Renal cortical epithelial cell (primary cell): ENCODE measurements at places on chromosomes 7 and 10.

DNA sequence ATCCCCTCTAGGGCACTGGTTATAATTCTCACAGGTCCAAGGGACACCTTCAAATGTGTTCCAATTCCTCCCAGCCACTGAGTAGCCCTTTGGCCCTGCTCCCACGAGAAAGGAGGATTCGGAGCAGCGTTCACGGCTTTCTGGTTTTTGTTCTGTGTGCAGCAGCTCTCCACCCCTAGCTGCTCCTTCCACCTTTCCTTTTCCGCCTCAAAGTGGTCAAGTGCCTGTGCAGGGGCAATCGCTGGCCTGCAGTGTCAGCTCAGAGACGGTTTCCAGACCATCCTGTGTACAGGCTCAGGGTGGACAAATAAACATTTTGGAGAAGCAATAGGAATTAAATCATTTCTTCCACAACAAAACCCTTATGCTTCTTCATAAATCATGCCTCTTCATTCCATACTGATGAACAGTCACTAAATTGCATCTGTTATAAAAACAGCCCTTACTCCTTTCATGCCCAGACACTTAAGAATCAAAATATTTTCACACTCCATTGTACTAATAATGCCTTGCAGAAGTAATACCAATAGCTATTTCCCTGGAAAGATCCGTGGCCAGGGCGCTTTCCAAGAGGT is 1.1 kb downstream of the KIAA1549 start:
- no peak for DNase-seq

GRCh38 chr10:93629647-93630305 is 17.4 kb downstream of the PDE6C start:
- DNase-seq: peak; percentile 1

- DNase-seq: no peak
Observed at GRCh38 chr7:43868681-43869005, 674 bp downstream of the MRPS24 start.

- DNase-seq: no peak
Observed at GRCh38 chr10:70540089-70540788, 61.7 kb downstream of the PALD1 start.

GRCh38 chr10:28403090-28403489 is 100.2 kb upstream of the MPP7 start:
- DNase-seq: no peak

DNA sequence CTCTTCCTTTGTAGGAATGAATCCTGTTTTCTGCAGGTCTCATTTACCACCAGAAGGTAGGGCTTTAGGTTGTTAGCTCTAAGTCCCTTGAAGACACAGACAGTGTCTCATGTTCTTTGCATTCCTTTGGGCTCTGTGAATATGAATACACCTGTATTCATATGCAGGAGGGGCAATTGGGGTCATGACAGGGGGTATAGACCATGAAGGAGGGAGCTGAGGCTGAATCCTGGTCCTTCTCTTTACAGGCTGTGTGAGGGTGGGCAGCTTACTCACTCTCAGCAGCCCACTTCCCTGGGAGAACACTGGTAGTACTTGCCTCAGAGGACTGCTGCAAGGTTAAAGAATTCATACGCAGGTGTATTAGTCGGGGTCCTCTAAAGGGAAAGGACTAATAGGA is 267.2 kb upstream of the MGMT start:
- DNase-seq: no peak

DNA sequence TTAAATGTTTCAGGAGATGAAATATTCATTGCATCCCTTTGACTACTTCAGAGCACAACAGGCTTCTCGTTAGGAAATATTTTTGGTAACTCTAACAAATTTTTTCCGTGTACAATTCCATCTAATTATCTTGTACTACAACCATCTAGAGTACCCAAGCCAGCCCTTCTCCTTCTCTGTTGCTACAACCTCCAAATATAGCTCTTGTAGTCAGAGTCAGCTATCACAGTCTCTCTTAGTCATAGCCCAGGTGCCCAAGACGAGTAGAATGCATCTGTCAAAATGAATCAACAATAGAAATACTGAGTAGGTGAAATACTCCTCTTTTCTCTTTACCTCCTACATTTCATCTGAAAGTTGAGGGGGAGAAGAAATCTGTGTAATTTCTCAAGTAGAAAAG is 74.0 kb downstream of the INHBA start:
- DNase-seq: peak; percentile 11

GRCh38 chr10:95579292-95579691 is 18.1 kb upstream of the SORBS1 start:
- no peak for DNase-seq

- DNase-seq: no peak
Observed at GRCh38 chr7:87878208-87878735, 2.0 kb downstream of the DBF4 start.

DNA sequence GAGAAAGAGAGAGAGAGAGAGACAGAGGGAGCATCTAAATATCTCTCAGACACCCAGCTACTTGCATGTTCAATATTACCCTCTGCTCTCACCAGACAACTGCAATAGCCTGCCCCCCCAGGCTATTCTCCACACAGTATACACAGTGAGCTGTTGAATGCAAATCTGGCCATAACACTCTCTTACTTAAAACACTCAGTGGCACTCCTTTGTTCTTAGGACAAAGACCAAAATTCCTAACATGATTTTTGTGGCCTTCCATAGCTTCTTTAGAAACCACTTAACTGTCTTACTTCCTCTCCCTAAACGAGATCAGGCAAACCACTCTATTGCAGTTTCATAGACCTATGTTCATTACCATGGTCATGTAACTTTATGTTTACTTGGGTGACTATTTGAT is 903.6 kb upstream of the AUTS2 start:
- DNase-seq: peak; percentile 28

GRCh38 chr10:132037676-132037975 is 28.1 kb upstream of the JAKMIP3 start:
- no peak for DNase-seq
